Activated CD4-positive, alpha-beta T cell treated with anti-CD3 and anti-CD28 coated beads, Interleukin-2, amount 10 ng/mL, durations not matched to agents 24 days and 14 days (primary cell): ENCODE measurements at places on chromosomes 5 and 9. TPM values are rescaled to one million over a fixed set of nuclear protein-coding genes. Genes with fewer than 3 reads are reported as not detected.
A peak's percentile ranks its signal among the peaks of the same experiment; 100 is the strongest.

The GDF9 gene
- 0.30 and 0.45 TPM in 2 replicates for total RNA-seq

The SHOC1 gene
- not detected in 2 replicates for total RNA-seq

The AHRR gene
- total RNA-seq: 25.8 and 26.0 TPM in 2 replicates

The FOXD4L5 gene
- total RNA-seq: 0.17 TPM in 1 of 2 replicates, not detected in the other

The RNF183 gene
- 0.12 TPM in 1 of 2 replicates, not detected in the other for total RNA-seq

The FRRS1L gene
- total RNA-seq: not detected in 2 replicates

The PCDHB14 gene
- total RNA-seq: not detected in 2 replicates

The RAB3C gene
- total RNA-seq: not detected in 2 replicates

- H3K27ac ChIP-seq: peak within 1 kb of the TSS; percentile 99
- no peaks in the 10 kb centered on the region for H3K27me3 ChIP-seq
- peaks cover 38% of the 10 kb centered on the region for H3K36me3 ChIP-seq
- peak; percentile 100 for DNase-seq
- H3K4me3 ChIP-seq: peak within 1 kb of the TSS; percentile 92
These were observed at the start of the genes DOLK and NUP188 for GRCh38 chr9:128947527-128948301. DOLK (minus strand) TSS chr9:128947603; CDS start chr9:128947303, 300 bp downstream. NUP188 (plus strand) TSS chr9:128947699; CDS start chr9:128947720, 21 bp downstream.

DNA sequence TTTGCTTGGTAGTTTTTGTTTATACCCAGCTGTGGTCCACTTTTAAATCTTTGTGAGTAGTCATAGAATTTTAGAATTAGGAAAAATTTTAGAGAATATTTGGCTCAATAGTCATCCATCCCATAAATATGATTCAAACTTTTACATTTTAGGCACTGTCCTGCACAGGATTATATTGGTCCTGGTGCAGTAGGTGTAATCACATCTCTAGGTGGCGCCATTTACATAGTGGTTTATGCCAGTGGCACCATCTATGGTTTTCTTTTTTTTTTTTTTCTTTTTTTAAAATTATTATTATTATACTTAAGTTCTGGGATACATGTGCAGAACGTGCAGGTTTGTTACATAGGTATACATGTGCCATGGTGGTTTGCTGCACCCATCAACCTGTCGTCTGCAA lies 260.7 kb upstream of the KCNN2 start:
- no peaks in the 10 kb centered on the region for H3K36me3 ChIP-seq
- no peak overlapping the region for H3K27ac ChIP-seq
- DNase-seq: peak; percentile 51

- H3K4me3 ChIP-seq: no peak overlapping the region
- no peak for DNase-seq
- H3K27ac ChIP-seq: no peak overlapping the region
- no peaks in the 10 kb centered on the region for H3K36me3 ChIP-seq
- H3K4me1 ChIP-seq: no peaks in the 10 kb centered on the region
These were observed 78.0 kb downstream of the GABRA1 start for GRCh38 chr5:161925960-161926359.

DNA sequence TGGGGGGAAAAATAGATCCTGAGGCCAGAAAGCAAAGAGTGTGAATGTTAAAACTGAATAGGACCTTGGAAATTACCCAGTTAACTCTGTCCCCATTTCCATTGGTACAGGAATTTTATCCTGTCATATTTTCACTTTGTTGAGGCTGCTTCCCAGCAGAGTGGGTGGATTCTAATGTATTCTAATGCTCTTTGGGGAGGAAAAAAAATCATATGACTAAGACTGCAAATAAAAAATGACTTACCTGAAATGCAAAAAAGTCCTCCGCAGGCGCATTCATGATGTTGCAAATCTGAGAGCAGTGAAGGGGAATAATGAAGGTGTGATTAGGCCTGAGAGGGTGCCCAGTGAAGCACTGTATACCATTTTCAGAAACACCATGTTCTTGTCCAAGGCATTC lies 41.2 kb downstream of the PDE6A start:
- DNase-seq: no peak
- no peak overlapping the region for H3K27ac ChIP-seq
- H3K27me3 ChIP-seq: peaks cover 13% of the 10 kb centered on the region
- H3K4me1 ChIP-seq: peaks cover 7% of the 10 kb centered on the region
- H3K4me3 ChIP-seq: no peak overlapping the region
- H3K36me3 ChIP-seq: no peaks in the 10 kb centered on the region

- no peak overlapping the region for H3K27ac ChIP-seq
- H3K36me3 ChIP-seq: no peaks in the 10 kb centered on the region
- H3K4me1 ChIP-seq: peaks cover 36% of the 10 kb centered on the region
- H3K4me3 ChIP-seq: no peak overlapping the region
- H3K27me3 ChIP-seq: peaks cover 57% of the 10 kb centered on the region
These were observed 207.6 kb upstream of the DMRTA1 start for GRCh38 chr9:22238809-22239684.

- H3K27me3 ChIP-seq: no peaks in the 10 kb centered on the region
- H3K36me3 ChIP-seq: no peaks in the 10 kb centered on the region
- DNase-seq: no peak
- no peak overlapping the region for H3K27ac ChIP-seq
These were observed 138.2 kb upstream of the LPAR1 start for GRCh38 chr9:111176511-111176910.

DNA sequence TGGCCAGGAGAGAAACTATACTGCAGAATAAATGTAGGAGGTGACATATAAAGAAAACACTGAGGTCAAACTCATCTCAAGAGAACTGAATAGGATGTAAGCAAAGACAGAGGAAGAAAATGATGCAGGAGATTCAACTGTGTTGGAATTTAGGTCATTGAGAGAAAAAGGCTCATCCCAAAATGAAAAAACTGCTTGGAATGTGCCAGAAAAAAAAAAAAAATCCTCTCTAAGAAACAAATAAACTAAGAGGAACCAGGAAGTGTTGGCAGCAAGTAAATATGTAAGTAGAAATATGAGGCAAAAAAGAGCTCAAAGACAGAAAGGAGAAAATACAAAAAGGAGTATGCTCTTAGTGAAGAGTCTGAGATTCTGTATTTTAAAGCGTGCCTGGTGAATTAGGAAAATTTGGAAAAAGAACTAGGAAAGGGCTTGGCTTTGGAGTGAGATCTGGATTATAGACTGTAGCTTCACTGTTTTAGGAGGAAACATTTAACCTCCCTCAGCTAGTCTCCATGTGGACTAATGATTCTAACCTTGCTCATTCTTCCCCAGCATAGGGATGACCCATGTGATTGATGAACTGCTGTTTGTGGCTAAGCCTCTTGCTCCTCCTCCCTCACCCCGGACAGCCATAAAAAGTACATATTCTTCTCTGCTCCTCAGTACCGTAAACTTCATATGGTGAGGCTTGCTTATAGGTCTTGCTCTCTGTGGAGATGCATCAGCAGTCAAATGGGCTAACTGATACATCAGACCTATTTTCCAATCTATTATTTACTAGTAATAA lies 185.6 kb upstream of the POU5F2 start:
- DNase-seq: no peak
- no peaks in the 10 kb centered on the region for H3K4me1 ChIP-seq
- H3K4me3 ChIP-seq: no peak overlapping the region

DNA sequence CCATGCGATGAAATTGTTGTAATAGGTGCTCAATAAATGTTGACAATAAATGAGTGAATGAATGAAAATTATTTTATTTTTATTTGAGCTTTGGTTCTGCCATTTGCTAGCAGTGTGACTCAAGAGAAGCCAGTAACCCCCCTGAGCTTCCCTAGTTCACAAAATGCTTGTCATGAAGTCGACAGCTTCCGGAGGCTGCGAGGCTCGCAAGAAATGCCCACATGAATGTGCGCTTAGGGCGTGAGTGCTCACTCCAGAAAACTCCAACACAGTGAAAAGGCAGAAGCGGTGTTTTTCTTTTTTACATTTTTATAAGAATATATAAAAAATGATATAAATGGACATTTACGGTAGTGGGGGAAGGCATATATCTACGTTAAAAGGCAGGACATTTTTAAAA lies 26.5 kb downstream of the CDKN2A start:
- H3K4me3 ChIP-seq: no peak overlapping the region
- peaks cover 20% of the 10 kb centered on the region for H3K36me3 ChIP-seq
- H3K27me3 ChIP-seq: peaks cover 89% of the 10 kb centered on the region
- DNase-seq: peak; percentile 66
- peak overlapping the region; percentile 51 for H3K27ac ChIP-seq

DNA sequence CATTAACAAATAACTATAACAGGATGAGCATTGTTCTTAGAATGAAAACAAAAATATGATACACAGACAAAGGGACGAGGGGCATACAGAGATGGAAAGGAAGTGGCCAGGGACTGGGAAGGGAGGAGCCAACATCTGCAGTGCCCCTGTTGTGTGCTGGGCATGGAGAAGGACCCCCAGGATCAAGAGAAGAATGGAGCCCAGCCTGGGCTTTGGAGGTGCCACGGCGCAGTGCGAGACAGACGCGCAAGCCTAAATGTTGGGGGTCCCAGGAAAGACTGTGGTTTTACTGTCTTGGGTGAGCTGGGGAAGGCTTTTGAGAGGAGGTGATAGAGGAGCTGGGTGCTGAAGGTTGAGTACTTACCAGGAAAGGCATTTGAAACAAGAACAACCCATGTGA lies 28.4 kb upstream of the DUSP1 start:
- no peaks in the 10 kb centered on the region for H3K4me1 ChIP-seq
- no peak overlapping the region for H3K27ac ChIP-seq
- no peaks in the 10 kb centered on the region for H3K27me3 ChIP-seq
- DNase-seq: no peak

DNA sequence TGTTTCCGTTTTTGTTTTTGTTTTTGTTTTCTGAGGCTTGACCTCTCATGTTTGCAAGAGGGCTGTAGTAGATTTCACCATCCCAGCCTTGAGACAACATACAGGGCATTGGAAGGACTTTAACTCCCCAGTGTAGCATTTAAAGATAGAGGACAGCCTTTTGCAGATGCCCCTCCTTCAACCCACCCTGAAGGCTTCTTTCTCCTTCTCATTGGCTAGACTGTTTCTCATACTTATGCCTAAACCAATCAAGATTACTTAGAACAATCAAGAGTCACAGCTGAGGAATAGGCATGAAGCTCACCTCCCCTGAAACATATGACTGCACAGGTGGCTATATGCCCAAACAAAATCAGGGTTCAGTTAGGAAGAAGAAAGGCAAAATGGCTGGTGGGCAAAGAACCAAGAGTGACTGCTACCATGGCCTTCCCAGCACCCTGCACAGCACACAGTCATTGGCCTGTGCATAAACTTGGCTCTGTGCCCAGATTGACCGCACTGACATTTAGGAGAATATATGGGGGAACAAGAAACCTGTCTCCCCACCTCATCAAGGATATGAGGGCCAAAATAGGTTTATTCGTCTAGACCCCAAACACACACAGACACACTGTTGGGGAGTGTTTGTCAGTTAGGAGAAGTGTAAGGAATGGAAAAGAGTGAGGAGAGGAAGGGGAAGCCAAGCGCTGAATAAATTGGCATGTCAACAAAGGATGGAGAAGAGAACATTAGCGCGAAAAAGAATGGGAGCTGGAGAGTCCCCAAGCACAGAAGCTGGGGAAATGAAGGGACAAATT lies 137.3 kb upstream of the RANBP3L start:
- H3K36me3 ChIP-seq: no peaks in the 10 kb centered on the region
- H3K27me3 ChIP-seq: peaks cover 6% of the 10 kb centered on the region
- no peak for DNase-seq
- no peak overlapping the region for H3K4me3 ChIP-seq
- peaks cover 10% of the 10 kb centered on the region for H3K4me1 ChIP-seq
- no peak overlapping the region for H3K27ac ChIP-seq

- DNase-seq: peak; percentile 37
- peaks cover 6% of the 10 kb centered on the region for H3K36me3 ChIP-seq
- peaks cover 5% of the 10 kb centered on the region for H3K4me1 ChIP-seq
- peaks cover 1% of the 10 kb centered on the region for H3K27me3 ChIP-seq
- no peak overlapping the region for H3K4me3 ChIP-seq
These were observed 9.4 kb upstream of the PARP8 start for GRCh38 chr5:50657044-50657443.

DNA sequence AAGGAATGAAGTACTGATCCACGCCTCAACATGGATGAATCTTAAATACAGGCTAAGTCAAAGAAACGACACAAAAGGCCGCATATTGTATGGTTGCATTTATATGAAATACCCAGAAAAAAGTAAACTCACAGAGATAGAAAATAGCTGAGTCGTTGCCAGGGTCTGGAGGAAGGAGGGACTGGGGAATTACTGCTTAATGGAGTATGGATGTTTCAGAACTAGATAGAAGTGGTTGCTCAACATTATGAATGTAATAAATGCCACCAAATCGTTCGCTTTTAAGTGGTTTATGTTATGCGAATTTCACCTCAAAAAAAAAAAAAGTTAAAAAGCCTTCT lies 784 bp upstream of the MSANTD3 start:
- peaks cover 34% of the 10 kb centered on the region for H3K4me1 ChIP-seq
- H3K4me3 ChIP-seq: peak overlapping the region; percentile 85
- no peak for DNase-seq
- no peaks in the 10 kb centered on the region for H3K36me3 ChIP-seq
- peaks cover 19% of the 10 kb centered on the region for H3K27me3 ChIP-seq
- H3K27ac ChIP-seq: peak overlapping the region; percentile 95

- H3K27ac ChIP-seq: no peak overlapping the region
- no peak for DNase-seq
These were observed 595.4 kb upstream of the RIOK2 start for GRCh38 chr5:97778451-97778850.

DNA sequence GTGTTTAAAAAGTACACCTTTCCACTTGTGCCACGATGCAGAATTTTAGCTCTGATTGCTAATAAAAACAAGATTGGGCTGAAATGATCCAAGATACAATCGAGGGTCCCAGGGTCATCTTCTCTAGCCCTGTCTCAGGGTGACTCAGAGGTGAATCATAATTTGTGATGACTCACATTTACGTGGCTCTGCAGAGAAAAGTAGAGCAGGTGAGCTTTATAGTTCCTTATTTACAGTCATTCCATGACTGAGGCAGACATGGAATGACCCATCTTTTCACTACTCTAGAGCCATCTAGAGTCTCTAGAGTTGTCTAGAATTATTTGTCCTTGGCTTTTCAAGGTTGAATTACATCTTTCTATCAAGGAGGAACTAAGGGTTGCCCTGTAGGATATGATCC lies 155.2 kb downstream of the GAS1 start:
- H3K4me3 ChIP-seq: no peak overlapping the region
- DNase-seq: no peak
- no peaks in the 10 kb centered on the region for H3K4me1 ChIP-seq
- H3K27me3 ChIP-seq: no peaks in the 10 kb centered on the region
- no peak overlapping the region for H3K27ac ChIP-seq

DNA sequence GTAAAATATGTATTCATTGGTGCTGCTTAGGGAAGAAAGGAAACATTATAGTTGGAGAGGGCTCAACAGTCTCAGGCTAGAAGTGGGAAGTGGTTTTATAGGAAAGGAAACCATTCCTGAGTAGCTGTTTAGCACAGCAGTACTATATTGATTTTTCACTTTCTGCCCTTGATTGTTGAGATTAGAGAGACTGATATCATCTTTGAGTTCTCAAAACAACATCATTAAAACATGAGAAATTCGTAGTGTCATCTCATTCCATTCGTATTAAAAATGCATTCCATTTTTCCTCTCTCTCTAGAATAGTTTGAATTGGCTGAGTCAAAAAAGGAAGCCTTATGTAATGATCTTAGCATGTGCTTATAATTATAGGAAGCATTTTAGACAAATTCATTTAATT lies 14.1 kb downstream of the POLR3G start:
- H3K4me3 ChIP-seq: no peak overlapping the region
- no peak overlapping the region for H3K27ac ChIP-seq
- no peaks in the 10 kb centered on the region for H3K27me3 ChIP-seq
- peaks cover 5% of the 10 kb centered on the region for H3K36me3 ChIP-seq
- no peaks in the 10 kb centered on the region for H3K4me1 ChIP-seq
